ENCODE measurements at places on chromosomes 1 and 21. TPM values are rescaled to one million over a fixed set of nuclear protein-coding genes. Genes with fewer than 3 reads are reported as not detected.
A peak's percentile ranks its signal among the peaks of the same experiment; 100 is the strongest.

DNA sequence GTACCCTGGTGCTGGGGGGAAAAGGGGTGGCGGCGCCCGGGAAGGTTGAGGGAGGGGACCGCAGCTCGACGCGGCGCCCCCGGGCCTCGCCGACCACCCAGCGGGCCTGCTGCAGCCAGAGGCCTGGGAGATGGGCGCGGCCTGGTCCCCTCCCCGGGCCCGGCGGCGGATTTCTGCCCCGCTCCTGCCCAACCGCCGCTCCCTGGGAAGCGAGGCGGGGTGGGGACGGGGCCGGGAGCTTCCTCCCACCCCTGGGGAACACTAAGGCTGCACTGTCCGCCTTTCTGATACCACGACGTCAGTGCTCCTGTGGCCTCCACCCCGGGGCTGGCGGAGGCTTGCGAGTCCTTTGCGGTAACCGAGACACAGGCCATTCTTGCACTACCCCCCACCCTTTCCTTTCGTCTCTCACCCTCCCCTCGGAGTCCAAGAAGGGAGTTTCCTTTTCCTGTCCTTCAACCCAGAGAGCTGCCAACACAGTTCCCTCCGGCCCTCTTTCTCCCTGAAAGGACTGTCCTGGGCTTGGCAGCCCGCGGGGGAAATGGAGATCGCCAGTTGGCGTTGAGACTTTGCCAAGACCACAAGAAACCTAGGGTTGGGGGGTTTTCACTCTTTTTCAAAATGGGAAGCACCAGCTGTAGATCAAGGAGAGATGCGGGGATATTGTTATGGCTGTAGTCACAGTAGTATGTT is 742 bp downstream of the SH3GLB1 start:
- DNase-seq: peak; percentile 43

GRCh38 chr1:48107516-48107915 is 110.3 kb upstream of the TRABD2B start:
- peak; percentile 10 for DNase-seq

GRCh38 chr1:36377791-36378492 is 7.8 kb downstream of the STK40 start:
- DNase-seq: no peak

GRCh38 chr1:155029513-155030242 is 3.9 kb downstream of the DCST2 start:
- no peak for DNase-seq

GRCh38 chr1:2192031-2192995 is 2.3 kb downstream of the FAAP20 start:
- no peak for DNase-seq

- DNase-seq: no peak
These were observed 220.5 kb downstream of the PTPRU start for GRCh38 chr1:29456685-29457435.

GRCh38 chr1:60423146-60423780 is 349.7 kb upstream of the C1orf87 start:
- DNase-seq: no peak

DNA sequence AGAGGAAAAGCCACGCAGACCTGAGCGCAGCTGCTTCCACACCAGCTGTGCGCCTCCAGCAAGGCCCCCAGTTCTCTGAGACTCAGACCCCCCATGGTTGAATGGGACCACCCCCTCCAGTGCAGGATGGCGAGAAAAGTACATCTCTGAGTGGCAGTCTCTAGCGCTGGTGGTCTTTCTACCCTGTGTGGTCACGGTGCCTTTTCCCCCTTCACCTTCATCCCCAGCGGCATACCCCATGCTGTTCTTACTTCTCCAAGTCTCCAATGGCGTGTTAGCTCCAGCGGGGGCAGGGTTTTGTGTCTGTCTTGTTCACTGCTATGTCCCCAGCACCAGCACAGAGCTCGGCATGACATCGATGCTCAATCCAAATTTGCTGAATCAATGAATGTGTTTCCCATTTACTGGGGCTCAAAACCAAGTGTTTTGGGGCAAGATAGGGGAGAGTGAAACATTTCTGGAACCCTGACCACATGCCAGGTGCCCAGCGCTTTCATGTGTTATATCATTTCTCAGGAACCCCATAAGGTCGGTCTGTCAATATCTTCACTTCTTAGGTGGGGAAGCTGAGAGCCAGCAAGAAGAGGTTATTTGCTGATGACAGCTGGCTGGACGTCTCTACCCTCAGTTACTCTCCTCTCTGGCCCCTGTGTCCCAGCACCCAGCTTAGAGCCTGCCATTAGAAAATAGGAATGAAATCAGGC is 959 bp upstream of the SDC3 start:
- no peak for DNase-seq

DNA sequence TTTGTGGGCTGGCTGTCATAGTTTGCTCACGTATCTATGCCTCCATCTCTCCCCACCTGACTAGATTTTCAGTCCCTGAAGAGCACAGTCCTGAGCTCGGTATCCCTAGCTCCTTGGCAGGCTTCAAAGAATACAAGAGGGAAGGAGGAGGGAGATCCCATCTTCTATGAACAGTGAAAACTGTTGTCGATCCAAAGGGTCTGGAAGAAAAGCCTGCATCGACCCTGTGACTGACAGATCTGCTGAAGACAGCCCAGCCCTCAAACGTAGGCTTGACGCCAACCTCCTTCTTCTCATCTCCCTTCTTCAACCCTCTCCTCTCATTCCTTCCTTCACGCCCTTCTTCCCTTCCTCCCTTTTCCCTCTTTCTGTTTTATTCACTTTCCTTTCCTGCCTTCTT is 13.3 kb upstream of the ADORA1 start:
- DNase-seq: no peak

- DNase-seq: no peak
These were observed 43.1 kb upstream of the IGSF21 start for GRCh38 chr1:18064534-18064933.

GRCh38 chr1:208272713-208273112 is 28.5 kb upstream of the PLXNA2 start:
- no peak for DNase-seq

DNA sequence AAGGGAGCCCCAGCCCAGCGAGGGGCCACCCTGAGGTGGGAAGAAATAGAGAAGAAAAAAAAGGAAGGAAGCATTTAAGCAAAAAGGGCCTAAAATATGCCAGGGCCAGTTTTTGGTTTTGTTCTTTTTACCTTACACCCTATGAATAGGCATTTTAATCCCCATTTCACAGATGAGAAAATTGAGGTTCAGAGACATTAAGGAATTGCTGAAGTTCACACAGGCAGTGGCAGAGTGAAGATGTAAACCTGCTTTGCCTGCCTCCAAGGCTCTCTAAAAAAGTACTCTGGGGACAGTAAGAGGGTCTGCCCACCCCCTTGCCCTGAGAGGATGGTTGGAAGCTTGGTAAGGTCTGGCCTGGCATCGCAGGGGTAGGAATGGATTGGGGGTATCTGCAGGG is 19.8 kb downstream of the RAP1GAP start:
- DNase-seq: no peak

DNA sequence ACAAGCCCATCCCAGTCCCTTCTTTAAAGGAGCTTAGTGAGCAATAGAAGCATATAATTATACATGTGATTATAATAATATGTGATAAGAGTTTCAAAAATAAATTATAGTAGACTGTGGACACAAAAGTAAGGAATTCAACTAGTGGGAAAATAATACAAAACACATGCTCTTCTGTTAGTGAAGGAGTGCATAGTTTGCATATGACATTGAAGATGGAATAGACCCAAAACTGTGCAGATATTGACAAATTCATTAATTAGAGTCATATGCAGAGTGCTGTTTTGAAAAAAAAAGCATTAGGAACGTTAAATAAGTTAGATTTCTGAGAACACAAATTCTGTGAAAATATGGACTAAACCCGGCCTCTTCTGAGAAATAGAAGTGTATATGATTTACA is 278.8 kb downstream of the ASTN1 start:
- no peak for DNase-seq

DNA sequence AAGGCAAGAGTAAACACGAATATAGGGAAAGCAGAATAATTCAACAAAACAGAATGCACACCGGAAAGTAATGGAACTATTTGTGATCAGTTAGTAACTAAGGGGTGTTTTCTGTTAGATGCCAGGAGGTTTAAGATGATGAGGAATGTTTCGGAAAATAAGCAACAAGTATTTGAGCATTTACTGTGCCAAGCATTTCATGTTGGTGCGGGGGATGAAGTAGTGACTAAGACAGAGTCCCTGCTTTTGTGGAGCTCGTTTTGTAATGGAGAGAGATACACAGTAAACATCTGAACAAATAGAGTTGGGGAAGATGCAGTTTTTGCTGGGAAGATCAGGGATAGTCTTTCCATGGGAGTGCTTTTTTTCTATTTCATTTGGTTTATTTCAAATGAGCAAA is 78.7 kb downstream of the DYRK1A start:
- DNase-seq: no peak

DNA sequence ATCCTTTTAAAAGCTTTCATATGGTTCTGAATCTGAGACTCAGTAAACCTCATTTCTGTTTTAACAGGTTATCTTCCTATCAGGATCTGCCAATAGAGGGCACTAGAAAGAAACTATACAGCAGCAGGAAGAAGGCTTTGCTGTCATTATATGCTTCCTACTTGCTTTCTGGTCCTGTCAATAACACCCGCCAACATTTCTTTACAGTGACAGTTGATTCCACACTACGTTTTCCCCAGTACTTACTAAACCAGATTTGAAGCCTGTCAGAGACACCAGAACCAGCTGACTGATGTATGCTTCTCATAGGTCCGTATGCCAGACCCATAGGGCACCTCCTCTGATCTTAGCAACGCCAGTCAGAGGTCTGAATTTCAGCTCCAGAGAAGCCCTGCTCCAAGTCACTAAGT is 341.0 kb upstream of the NEGR1 start:
- DNase-seq: no peak

GRCh38 chr1:152836870-152837269 is 5.8 kb upstream of the LCE6A start:
- no peak for DNase-seq

Gene CNR2
- 0.72 TPM for total RNA-seq

Gene GSTM5
- 1.0 TPM for total RNA-seq

Gene SLAMF6
- total RNA-seq: 41.6 TPM

Gene SHE
- 0.19 TPM for total RNA-seq

Gene AMY1C
- total RNA-seq: not detected

Gene TRAF3IP3
- total RNA-seq: 127 TPM

Gene FLG
- not detected for total RNA-seq

Gene TTC4
- total RNA-seq: 38.7 TPM

Gene PGLYRP4
- 0.29 TPM for total RNA-seq
